Hypothalamus (tissue), 51 donors: ENCODE measurements at places on chromosomes 13 and 19.

DNA sequence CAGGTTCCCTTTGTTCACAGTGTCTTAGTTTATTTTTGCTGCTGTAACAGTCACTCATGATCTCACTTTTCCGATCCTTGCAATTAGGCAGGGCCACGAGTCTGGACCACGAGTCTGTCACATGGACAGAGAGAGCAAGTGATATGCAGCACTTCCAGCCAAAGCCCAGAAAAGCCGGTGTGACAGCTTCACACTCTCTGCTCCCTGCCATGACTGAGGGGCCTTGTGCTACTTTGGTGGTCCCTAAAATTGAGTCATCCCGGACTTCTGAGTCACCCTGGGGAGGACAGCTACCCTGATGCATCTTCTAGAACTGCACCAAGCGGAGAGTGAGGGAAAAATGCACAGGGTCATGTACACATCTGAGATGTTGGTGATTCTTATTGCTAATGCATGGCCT is 179.6 kb downstream of the EFNB2 start:
- no peak for DNase-seq

DNA sequence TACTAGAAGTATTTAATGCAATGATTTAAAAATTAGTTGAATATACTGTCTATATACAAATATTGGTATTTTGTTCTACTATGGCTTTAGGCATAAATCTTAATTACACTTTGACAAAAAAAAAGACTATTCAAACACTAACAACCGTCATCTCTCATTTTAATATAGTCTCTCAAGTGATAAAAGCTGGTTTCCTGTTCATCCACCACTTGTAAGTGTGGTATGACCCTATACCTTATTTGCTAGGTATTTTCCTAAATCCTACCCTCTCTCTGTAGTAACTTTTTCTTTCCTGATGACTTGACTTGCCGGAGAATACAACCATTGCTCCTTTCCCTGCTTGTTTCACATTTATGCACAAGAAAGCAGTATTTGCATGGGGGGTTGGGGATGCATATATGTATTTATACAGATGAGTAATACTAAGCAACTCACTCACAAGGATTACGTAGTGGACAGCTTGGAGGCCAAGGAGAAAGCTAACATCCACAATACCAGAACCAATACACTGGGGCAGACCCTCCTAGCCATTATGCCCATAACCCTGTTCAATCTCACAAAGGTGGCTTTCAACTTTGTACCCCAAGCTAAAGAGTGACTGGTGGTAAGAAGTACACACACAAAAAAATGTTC is 12.7 kb upstream of the EFNB2 start:
- DNase-seq = no peak

GRCh38 chr13:38707460-38707859 is 20.6 kb downstream of the FREM2 start:
- DNase-seq = no peak

DNA sequence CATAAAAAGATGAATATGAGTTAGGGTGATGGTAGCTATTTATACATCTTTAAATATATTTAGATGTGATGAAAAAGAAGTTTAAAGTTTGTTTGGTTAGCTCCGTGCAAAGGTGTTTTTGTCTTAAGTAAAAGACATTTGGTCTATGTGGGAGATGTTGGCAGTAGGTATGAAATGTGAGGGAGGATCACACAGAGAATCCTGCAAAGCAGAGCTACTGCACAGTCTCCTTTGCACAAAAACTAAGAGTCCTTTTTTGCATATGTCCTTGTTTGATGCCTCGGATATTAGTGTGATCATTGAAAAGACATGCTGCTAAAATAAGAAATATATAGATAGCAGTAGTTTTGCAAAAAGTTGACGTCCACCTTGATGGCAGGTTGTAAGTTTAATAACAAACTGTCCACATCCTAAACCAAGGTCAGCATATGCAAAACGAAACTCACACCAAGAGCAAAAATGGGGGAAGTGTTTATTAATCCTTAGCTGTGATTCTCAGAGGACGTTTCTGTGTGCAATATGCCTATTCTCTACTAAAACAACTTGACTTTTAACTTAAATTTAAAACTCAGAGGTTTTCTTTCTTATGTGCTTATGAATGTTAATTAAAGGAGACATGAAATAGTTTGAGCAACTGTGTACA is 870.1 kb downstream of the PCDH9 start:
- DNase-seq = no peak

GRCh38 chr13:108777421-108778420 is 148.3 kb downstream of the MYO16 start:
- DNase-seq = no peak

- no peak for DNase-seq
Measured at GRCh38 chr13:91400063-91400399, 1.6 kb downstream of the GPC5 start.

DNA sequence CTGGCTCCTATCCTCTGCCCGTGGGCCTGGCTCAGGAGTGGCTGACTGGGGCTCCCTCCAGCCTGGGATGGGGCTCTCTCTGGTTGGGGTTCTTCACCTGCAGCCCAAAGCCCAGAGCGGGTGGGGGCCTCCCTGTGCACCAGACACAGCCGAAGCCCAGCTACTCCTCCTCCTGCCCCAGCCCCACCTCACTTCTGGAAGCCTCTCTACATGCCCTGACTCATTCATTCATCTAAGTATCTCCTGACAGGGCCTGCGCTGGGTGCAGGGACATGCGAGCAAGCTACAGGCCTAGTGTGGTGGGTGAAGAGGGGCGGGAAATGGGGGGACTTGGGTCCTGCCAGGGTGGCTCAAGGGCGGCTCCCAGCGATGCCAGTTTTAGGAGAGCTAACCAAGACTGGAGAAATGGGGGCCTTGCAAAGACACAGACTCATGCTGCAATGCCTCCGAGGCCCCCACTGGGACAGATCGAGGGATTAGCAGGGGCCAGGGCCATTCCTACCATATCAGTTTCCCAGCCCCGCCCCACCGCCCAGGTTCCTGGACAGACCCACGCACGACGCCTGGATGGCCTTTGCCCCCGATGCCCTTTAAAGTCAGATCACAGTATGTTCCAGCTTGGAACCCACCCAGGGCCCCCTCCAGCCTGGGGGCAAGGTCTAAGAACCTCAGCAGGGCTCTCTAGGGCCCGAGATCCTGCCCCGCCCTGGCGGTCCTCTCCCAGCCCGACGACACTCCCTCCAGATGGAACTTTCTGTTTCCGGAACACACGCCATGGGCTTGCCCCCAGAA is 12.6 kb downstream of the LSM4 start:
- no peak for DNase-seq

DNA sequence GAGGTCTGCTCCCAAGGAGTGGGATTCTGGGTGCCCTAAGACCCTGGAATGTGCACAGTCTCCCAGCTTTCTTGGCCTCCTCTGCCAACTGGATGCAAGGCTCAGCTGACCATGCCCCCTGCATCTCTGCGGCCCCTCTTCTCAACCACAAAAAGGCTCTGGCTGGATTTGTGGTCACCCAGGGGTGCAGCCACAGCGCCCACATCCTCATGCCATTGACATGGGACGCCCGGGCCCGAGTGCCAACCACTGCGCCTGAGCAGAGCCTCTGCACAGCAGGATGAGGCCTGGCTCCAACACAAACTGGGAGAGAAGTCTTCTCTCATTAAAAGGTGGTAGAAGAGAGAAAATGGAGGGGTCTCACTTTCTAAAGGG is 103.5 kb downstream of the FOXO1 start:
- DNase-seq = no peak

DNA sequence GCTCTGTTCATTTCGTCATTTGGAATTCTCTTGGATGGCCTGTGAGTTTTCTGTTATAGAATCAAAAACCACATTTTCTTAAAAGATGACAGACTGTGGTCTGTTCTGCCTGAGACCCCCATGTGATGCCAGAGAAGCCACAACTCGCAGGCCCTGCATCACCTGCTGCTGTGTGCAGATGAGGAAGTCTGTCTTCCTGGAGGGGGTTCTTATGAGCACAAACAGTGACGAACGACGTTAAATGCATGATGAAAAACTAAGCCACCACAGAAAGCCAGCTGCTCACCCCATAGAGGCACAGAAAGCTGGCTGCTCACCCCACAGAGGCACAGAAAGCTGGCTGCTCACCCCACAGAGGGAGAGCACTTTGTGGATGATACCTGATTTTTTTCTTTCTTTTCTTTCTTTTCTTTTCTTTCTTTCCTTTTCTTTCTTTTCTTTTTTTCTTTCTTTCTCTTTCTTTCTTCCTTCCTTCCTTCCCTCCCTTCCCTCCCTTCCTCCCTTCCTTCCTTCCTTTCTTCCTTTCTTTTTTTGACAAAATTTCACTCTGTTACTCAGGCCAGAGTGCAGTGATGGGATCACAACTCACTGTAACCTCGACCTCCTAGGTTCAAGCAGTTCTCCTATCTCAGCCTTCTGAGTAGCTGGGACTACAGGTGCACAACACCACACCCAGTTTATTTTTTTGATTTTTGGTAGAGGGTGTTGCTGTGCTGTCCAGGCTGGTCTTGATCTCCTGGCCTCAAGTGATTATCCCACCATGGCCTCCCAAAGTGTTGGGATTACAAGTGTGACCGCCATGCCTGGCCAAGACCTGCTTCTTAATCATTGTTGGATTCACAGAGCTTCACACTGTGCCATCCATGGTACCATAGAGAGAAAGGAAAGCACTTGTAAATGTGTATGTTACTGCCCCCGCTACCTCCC is 1191.4 kb downstream of the UQCRFS1 start:
- no peak for DNase-seq

DNA sequence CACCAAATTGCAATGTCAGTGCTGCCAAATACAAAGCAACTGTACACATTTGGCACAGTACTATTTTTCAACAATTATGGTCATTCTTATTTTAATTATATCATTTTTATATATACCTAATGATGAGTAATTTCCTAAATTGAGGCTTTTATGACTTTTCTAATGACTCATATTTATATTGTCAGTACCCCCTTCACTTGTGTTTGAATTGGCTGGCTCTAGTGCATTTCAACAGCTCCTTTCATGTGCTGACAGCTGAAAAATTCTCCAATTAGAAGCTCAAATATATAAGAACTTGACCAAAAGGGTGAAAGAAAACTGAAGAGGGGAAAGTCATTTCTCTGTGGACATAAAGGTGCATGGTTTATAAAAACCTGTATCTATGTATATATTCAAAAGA is 263.3 kb downstream of the SLITRK1 start:
- no peak for DNase-seq

DNA sequence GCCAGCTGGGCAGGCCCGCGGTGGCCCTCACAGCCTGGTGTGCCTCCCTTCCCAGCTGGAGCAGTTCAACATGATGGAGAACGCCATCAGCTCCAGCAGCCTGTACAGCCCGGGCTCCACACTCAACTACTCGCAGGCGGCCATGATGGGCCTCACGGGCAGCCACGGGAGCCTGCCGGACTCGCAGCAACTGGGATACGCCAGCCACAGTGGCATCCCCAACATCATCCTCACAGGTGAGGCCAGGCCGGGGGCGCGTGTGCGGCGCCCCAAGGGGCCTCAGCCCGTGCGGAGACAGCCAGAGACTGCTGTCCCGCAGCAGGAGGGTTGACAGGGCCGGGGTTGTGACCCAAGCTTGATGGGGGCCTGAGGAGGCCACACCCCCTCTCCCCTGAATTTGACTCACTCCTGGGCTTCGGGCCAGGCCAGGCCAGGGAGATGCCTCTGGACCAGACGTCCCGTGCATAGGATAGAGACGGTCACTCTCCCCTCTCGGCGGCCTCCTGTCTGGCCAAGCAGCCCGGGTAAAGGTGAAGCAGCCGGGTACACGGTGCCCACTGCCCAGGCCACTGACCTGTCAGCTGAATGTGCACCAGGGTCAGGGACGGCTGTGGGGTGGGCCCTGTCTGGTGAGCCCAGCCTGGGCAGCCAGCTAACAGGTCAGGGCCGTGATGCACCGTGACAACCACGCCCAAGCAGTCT is 15.4 kb downstream of the COMP start:
- DNase-seq = no peak

DNA sequence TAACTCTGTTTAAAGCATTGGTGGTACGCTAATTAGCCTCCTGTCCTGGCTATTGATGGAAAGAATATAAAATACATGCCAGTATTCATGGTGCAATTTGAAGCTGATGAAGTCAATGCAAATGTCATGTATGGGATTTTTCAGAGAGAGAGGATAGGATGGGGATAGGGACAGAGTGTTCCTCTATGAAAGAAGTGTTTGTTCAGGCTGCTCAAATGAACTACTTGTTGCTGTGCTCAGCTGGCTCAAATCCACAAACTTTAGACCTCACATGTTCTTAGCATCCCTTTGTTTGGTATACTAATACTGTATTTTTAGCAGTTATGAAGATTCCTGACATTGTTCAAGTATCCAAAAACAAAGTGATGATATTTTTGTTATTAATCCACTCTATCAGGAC is 116.5 kb downstream of the SLITRK1 start:
- DNase-seq = no peak

DNA sequence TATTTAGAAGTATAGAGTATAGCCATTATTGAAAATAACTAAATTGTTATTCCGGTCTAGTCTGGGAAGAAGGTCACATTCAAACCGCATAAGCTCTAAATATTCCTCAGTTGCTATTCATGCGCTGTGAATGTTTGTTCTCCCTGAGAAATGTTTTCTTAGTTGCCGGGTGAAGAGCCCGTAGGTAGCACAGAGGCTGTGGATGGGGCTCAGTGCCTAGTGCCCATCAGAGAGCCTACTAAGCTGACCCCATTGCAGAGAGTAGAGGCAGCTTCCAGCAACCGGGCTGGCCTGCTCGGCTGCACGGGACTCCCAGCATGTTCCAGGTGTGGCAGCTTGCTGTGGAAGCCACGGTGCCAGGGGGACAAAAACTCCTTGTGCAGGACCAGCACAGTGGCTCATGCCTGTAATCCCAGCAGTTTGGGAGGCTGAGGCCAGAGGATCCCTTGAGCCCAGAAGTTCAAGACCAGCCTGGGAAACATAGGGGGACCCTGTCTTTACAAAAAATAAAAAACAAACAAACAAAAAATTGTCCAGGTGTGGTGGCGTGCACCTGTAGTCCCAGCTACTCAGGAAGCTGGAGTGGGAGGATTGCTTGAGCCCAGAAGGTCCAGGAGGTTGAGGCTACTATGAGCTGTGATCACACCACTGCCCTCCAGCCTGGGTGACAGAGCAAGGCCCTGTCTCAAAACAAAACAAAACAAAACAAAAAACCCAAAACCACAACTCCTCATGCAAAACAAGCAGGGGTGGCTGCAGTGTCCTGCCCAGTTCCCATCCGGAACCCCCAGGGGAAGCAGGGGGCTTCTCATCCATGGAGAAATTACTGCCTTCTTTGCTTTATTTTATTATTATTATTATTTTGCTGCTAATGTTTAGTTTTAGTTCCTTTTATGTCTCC is 82.5 kb downstream of the KCTD15 start:
- no peak for DNase-seq

DNA sequence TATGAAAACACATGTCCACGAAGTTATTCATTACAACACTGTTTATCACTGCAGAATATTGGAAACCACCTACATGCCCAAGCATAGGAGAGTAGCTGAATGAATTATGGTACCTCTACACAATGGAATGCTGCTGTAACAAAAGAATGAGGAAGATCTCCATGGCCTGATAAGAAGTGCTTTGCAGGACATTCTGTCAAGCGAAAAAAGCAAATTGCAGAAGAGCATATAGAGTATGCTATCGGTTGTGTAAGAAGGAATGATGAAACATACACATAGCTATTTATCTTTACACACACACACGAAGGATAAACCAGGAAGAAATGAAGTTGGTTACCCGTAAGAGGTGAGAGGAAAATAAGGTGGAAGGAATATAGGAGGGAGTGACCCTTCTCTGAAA is 37.5 kb upstream of the CEACAM20 start:
- no peak for DNase-seq

GRCh38 chr19:34500656-34501120 is 19.1 kb downstream of the WTIP start:
- DNase-seq = no peak
